ENCODE measurements at places on chromosomes 12 and 14.

- DNase-seq: no peak
These were observed 425.6 kb downstream of the NRXN3 start for GRCh38 chr14:78595797-78596196.

DNA sequence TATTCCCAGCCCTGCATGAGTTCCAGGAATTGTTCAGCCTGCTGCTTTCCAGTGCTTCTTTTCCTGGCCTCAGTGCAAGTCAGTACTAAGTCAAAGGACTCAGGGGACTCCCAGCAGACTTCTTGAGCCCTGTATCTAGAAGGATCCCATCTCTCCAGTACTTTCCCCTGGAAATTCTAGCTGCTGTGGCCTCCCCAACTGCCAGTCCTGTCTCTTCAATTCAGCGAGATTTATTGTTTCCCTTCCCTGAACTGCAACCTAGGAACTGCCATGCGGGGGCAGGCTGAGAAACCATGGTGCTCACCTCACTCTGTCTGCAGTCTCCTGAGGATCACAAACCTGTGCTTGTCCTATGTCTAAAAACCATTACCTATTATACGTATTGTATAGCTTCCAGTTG is 31.8 kb downstream of the ZNF605 start:
- DNase-seq: no peak

DNA sequence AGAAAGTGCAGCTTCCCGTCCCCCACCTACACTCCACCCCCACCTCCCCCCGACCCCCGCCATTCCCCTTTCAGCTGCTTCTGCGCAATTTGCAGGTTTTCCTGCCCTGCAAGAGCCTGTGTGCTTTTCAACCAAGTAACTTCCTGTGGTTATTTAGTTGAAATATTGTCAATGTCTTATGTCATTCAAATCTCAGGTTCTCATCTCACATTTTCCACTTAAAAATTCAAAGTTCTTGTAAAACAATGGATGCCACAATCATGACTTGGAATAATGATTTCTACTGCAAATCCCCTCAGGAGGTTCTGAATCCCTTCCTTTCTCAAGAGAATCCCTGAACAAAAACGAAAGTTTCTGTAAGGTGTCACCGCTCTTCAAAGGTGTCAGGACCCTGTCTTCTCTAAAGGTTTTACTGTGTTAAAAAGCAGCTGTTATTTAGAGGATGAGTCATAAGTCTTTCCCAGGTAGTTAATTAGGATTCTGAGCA is 31.6 kb downstream of the WBP11 start:
- DNase-seq: no peak

GRCh38 chr12:99253068-99253467 is 394.5 kb upstream of the GARIN6 start:
- no peak for DNase-seq

DNA sequence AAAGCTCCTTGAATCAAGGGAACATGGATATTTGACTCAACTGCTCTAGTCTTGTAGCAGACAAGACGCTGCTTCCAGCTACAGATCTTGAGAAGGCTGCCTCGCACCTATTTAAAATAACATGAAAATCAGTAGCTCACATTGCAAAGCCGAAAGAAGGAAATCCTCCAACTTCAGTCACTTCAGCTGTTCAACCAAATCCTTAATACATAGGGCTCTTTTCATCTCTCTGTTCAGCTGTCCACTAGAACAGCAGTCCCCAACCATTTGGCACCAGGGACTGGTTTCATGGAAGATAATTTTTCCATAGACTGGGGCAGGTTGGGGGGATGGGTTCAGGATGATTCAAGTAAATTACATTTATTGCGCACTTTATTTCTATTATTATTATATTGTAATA is 1116.0 kb upstream of the TMEM132C start:
- DNase-seq: no peak

DNA sequence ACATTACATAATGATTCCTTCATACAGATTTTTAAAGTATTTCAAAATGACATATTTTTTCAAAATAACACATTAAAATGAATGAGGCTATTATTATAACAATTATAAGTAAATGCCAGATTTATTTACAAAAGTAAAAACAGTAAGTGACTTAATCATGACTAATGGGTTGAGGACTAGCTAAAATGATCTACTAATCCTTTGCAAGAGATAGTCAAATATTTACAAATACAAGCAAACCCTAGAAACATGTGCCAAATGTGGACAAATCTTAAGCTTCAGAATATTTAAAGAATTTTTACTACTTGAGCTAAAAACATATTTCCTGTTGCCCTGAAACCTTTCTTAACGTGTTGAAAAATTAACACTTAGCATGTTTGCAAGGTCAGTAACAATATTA is 74.8 kb downstream of the KIF21A start:
- no peak for DNase-seq

DNA sequence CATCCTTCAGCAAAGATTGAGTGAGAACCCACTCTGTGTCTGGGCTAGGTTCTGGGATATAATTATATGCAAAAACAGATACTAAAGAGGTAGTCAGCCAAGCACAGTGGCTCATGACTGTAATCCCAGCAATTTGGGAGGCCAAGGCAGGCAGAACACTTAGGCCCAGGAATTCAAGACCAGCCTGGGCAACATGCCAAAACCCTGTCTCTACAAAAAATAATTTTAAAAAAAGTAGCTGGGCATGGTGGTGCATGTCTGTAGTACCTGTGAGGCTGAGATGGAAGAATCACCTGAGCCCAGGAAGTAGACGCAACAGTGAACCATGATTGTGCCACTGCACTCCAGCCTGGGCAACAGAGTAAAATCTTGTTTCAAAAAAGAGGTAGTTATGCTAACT is 237.5 kb upstream of the HMGA2 start:
- DNase-seq: no peak

DNA sequence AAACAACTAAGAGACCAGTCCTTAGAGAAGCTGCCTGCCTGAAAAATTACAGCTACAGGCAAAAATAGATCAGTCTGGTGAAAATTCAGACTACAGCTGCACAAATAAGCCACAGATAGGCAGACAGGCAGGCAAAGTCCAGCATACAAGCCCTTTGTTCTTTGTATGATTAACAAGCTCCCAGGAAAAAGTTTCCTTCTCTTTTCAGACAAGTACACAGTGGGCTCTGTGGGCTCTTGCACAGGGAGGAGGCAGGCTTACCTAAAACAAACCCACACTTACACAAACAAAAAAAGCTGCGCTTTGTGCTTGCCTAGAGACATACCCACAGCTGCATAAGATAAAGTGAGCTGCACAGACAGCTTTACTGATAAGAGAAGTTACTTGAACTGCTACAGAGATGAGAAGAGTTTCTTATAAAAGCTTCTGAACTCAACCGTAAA is 7.7 kb downstream of the OR6C68 start:
- DNase-seq: no peak

- no peak for DNase-seq
These were observed 61.7 kb upstream of the PTHLH start for GRCh38 chr12:28034271-28034670.

DNA sequence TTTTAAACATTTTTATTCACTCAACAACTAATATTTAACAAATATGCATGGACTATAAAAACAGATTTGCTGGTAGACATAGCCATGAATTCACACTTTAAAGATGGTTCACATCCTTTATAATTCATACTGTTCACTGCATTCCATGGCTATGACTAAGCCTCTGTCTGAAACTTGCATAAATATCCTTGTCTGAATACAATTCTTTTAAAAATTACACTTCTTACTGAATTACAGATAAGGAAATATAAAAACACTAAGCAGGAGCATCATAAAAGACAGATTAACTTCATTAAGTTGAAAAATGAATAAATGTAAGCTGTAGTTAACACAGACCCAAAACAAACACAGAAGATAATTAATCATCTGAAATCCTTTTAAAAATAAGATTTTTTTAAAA is 53.8 kb downstream of the GXYLT1 start:
- peak; percentile 28 for DNase-seq

GRCh38 chr12:14607568-14607967 is 39.9 kb upstream of the PLBD1 start:
- DNase-seq: no peak

DNA sequence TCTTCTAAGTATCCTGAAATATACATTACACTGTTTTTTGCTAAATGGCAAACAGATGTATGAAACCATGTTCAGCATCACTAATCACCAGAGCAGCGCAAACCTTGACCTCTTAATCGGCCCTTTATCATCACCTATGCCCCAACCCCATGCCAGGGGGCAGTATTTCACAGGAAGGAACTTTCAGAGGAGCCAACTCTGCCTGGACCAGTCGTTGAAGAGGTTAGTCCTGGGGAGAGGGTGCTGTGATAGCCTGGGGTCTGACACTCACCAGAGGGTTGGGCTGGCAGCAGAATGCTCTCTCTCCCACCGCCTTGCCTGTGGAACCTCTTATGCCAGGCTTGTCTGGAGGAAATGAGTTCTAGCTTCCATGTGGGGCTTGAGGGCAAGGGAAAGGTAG is 411.7 kb downstream of the TMEM117 start:
- no peak for DNase-seq

DNA sequence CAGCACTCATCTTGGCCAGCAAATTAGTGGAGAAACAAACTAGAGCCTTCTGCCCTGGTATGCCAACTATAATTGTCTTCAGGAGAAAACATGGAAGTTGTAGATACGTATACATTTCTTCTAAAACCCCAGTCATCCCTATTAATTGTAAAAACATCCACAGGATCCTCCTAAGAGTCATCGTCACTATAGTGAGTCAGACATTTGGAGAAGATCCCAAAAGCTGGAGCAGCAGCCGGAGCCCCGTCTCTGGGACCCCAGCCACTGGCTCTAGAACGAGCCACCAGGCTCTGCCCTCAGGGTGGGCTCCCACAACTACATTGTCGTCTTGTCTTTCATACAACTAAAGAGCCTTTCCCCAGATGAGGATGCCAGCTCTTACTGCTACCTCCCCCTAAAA is 15.5 kb downstream of the PRKAB1 start:
- DNase-seq: peak; percentile 30

DNA sequence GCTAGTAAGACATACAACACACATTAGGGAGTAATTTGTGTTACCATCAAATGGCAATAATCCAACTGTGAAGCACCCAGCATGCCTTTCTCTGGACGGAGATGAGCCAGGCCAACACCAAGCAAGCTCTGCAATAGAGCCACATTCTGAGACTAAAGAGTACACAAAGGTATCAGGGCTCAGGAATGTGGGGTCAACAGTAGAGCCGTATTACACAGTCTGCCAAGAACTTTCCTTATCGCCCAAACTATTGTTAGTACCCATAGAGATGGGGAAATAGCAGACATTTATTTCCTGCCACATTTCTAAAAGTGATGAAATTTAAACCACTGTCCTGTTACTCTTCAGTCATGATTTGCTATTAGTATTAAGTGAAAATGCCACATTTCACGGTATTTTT is 113.7 kb downstream of the BMP4 start:
- no peak for DNase-seq

- DNase-seq: no peak
These were observed 10.5 kb downstream of the AEBP2 start for GRCh38 chr12:19449814-19450213.

- DNase-seq: no peak
These were observed 404.4 kb upstream of the CCDC196 start for GRCh38 chr14:66081594-66082376.
